ENCODE measurements at places on chromosomes 5 and 9. TPM values are rescaled to one million over a fixed set of nuclear protein-coding genes. Genes with fewer than 3 reads are reported as not detected.

Gene ACER2
- total RNA-seq: 1.3 TPM

GRCh38 chr5:68464424-68464823 is 248.9 kb downstream of the PIK3R1 start:
- DNase-seq: no peak

DNA sequence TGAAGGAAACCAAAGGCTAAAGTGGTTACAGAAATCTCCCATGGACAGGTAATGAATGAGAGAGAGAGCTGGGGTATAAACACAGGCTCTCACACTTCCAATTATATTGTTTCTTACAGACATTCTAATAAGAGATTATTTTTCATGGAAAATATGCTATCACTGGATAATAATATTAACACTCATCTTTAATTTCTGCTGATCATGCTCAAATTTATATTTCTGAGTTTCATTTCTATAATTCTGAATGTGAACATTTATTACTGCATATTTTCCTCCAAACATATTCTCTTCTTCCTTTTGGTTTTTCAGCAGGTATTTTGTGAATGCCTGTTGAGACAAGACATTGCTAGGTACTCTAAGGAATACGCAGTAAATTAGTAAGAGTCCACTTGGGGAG is 410.2 kb upstream of the DAP start:
- DNase-seq: no peak

DNA sequence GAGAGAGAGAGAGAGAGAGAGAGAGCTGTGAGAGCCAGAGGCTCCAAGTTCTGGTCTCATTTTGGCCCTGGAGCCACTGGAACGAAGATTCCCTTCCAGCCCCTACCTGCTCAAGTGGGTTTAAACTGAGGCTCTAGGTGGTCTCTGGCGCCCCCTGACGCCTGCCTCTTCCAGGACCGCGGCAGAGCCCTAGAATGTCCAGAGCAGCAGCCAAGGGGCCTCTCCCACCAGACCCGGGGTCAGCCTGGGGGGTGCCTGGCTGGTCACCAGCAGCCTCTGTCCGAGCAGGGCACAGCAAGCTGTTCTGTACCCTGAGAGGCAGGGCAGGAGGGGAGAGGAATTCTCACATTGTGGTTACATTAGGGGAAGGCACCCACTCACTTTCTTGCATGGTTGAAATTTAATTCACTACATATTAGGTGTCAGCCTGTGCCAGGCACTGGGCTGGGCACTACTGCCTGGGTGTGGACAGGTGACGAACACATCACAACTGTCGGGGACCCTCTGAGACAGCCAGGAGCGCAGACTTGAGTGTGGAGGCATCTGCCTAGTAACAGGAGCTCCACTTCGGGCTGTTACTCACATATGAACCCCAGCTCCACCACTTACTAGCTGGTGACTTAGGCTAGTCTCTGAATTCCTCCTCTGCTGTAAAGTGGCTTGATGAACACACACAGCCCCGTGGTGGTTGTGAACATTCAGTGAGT is 44.5 kb downstream of the AMBP start:
- peak; percentile 27 for DNase-seq

DNA sequence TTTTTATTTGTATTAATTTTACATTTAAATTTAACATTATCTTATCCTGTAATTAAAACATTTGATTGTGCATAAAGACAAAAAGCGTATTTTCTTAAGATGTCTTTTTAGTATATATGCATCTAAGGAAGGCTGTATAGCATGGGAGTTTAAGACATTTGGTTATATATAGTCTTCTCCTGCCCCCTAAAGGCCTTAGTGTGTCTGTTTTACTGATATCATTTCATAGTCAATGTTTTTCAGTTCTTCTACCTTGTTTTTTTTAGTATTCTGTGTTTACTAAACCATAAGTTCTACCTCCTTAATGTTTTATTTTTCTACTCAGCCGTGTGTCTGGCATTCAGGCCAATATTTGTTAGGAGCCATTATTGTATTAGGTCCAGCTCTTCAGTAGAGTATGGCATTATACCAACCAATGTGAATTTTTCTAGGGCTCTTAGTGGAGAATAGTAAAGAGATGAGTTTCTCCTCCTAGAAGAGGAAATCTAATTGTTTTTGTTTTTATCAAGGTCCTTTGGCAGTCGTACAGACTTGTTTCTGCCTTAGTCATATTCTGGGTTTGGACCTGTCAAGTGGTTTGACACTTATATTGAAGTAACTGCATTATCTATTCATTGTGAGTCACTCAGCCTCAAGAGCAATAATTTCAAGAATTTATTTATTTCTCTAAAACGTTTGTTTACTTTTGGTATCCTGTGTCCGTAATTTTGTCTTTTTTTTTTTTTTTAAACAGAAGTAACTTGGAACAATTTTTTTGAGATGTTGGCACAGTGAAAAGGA is 74.8 kb downstream of the SLF1 start:
- DNase-seq: peak; percentile 54

DNA sequence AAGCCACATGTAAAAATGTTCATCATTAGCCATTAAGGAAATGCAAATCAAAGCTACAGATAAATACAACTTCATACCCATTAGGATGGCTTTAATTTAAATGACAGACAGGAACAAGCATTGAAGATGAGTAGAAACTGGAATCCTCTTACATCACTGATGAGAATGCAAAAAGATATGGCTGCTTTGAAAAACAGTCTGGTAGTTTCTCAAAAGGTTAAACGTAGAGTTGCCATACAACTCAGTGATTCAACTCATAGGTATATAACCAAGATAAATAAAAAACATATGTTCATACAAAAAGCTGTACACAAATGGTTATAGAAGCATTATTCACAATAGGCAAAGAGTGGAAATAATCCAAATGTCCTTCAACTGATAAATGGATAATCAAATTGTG is 228.8 kb upstream of the ZNF462 start:
- DNase-seq: no peak

Gene PALM2AKAP2
- 26.6 TPM for total RNA-seq

- peak; percentile 0 for DNase-seq
Measured at GRCh38 chr9:26612211-26612610, 280.4 kb downstream of the CAAP1 start.

- no peak for DNase-seq
Measured at GRCh38 chr5:160445132-160445531, 23.5 kb downstream of the PTTG1 start.

DNA sequence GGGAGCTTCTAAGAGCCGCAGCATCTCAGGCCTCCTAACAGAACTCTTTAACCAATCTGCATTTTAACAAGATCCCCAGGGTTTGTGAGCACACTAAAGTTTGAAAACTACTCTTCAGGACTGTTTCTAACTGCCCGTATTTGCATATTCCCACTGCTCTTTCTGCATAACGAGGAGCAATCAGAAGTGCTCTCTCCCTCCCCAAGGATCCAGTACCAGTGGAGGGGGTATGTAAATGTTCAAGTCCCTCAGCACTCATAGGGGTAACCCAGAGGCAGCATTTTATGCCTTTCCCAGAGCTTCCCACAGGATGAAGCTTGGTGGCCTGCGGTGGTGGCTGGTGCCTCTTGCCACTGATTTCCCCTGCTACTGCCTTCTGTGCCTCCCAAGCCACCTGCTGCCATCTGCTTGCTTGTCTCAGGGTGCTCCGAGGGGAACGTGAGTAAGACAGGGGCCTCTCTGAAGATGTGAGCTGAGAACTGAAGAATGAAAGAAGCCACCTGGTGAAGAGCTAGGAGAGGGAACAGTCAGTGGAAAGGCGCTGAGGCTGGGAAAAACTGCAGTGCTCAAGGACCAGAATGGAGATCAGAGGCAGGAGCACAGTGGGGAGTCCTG is 30.0 kb upstream of the PPP1R2B start:
- DNase-seq: peak; percentile 7

Gene HACD4
- 0.16 TPM for total RNA-seq

DNA sequence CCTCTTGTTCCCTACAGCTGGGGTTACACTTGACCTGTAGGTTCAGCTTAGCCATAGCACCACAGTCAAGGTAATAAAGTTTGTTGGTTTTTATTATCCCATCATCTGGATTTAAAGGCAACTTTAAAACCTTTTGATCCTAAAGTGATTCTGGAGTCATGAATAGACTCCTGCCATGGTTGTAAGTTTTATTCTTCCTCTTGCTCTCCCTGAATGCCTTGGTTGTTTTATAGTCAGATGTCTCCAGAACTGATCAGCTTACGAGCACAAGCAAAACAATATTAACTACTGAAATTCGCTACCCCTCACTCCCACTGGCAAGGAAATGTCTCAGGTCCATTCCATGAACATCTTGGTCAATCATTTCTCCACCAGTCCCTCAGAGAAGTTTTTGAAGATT is 1328.6 kb downstream of the PTPRD start:
- DNase-seq: no peak

- DNase-seq: no peak
Measured at GRCh38 chr9:96149533-96150280, 152.3 kb downstream of the HSD17B3 start.

Gene MGAT4B
- total RNA-seq: 125 TPM

Gene FOXD4
- 0.19 TPM for total RNA-seq

Gene AK8
- 0.13 TPM for total RNA-seq

DNA sequence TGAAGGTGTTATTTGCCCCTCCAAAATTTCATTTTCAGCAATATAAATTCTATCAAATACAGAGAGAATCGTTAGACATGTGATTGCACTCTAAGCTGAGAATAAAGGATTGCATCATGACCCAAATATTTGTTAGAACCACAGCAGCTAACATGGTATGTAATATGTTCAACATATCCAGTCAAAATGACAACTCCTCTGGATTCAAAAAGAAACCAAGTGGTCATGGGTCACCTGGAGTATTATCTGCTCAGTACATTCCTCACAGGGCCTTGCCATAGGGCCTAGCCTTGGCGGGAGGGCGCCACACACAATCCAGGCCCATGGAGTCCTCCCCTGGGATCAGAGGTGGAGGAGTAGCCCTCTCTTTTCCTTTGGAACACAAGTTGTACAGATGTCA is 179.2 kb downstream of the HSD17B3 start:
- DNase-seq: peak; percentile 27

Gene CDH6
- total RNA-seq: not detected

DNA sequence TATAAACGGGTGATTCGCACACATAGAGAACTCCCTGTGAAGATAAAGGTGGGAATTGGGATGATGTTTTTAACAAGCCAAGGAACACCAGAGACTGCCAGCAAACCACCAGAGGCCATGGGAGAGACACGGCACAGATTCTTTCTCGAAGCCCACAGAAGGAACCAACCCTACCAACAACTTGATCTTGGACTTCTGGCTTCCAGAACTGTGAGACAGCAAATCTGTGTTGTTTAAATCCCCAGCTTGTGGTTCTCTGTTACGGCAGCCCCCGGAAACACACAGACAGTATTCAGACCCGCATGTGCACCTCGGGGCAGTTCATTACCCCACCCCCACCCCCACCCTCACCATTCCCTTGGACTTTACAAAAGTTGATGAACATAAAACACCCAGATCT is 12.8 kb downstream of the AMBP start:
- no peak for DNase-seq

GRCh38 chr5:16886366-16886736 is 49.7 kb downstream of the MYO10 start:
- DNase-seq: peak; percentile 94

Gene RNF130
- 32.4 TPM for total RNA-seq

DNA sequence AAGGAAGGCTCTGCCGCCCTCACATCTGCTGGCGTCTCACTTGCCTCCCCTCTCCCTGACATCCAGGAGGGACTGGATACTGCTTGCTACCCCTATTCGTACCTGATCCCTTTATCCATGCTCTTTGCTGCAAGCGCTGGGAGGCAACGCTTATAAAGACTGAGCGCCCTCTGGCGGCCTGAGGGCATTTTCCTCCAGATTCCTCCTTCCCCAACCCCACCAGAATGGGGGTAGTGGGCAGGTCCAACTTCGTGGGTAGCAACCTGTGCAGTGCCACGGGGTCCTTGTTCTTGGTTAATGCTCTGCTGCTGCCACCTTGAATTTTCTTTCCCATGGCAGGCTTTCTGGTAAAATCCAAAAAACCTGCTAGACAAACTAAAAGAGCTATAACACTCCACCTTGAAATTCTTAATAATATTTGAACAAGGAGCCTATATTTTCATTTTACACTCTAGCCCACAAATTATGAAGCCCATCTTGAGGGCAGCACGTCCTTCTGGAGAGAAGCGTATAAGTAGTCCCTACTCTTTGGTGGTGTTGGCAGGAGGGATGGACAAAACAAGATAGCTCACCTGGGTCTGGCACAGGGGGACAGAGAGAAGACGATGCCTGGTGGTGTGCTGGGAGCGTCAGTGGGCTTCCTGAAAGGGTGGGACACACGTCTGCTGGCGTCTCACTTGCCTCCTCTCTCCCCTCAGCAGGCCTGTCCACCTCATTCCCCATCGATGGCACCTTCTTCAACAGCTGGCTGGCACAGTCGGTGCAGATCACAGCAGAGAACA is 52.5 kb downstream of the JADE2 start:
- DNase-seq: peak; percentile 83

GRCh38 chr9:138046641-138047301 is 169.2 kb downstream of the CACNA1B start:
- DNase-seq: no peak

DNA sequence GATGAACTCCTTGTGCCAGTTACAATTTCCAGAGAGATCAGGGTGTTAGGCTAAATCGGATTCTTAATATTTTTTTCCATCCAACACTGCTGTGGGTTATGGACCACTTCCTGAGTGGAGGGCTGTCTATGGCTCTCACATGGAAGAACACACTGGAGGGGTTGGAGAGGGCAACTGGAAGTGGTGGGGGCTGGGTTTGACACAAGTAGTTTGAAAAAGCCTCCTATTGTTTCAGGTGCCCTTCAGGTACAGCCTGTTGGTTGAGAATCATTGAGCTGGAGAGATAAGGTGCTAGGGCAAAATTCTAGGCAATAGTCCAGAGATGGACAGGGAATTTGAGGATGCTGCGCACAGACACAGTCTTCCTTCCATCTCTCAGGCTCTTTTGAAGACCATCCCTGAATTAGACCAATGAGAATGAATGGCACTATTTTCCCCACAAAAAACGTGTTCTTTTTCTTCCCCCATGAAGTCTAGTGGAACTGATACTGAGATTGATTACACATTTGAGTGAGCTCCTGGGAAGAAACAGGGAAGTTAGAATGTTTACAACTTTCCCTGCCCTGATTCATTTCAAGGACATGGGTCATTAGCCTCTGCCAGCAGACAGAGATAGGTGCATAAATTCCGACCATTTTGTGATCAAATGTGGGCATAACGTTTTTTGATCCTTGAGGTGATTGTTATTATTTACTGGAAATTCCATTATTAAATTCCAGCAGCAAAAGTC is 87.7 kb downstream of the ACER2 start:
- no peak for DNase-seq

Measured in myocyte (in vitro differentiated cells).